ENCODE measurements at places on chromosomes 7 and 10. TPM values are rescaled to one million over a fixed set of nuclear protein-coding genes. Genes with fewer than 3 reads are reported as not detected.

DNA sequence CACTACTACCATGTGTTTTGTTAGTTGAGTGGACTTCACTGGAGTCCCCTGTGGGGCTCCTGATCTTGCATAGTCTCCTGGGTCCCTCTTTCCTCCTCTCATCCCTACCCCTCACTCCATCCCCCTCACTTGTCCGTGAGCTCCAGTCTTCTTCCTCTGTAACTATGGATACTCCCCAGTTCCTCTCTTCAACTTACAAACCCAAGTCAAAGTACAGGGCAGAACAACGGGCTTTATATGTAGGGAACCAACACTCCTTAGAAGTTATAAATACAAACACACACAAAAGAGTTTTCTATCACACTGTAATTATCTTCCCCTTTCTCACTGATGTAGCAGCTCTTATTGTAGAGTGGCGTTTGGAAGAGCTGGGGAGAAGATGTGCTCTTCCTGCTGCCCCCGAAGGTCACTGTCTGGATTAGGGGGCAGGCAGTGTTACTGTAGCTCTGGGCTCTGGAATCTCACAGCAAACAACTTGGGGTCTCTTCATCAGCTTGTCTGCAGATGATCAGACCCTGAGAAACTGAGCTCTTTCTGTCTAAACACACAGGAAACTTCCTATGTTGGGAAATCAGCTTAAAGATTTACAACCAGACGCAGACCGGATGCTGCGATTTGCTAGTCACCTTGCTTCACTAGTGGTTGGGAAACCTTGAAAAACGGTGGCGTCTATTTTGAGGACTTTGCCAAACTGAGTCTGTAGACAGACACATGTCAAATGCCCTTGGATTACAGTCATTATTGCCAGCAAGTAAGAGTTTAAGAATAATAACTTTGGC lies 13.6 kb downstream of the SNX10 start:
- H3K4me3 ChIP-seq = no peak overlapping the region
- no peaks in the 10 kb centered on the region for H3K27me3 ChIP-seq
- no peak for DNase-seq
- peaks cover 14% of the 10 kb centered on the region for H3K4me1 ChIP-seq

The ZNF503 gene
- total RNA-seq = 0.23 TPM

The ELFN1 gene
- total RNA-seq = not detected

DNA sequence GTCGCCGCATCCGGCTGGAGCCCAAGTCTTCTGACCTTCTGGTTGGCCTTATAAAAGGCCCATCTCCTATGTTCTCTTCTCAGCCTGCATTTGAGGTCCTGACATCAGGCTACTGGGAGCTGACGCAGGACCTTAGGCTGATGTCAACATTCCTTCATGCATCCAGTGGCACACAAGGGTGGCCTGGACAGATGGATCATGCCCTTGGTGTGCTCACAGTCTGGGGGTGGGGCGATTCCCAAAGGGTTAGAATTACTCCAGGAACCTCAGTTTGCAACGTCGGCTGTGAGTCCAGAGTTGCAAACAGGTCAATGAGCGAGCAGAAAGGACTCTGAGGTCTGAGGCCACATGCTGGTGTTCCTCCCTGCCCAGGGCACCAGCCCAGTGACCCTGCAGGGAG lies 8.2 kb upstream of the CLIP2 start:
- H3K4me1 ChIP-seq = peaks cover 4% of the 10 kb centered on the region
- H3K27ac ChIP-seq = no peak overlapping the region
- H3K36me3 ChIP-seq = no peaks in the 10 kb centered on the region
- H3K4me3 ChIP-seq = no peak overlapping the region
- DNase-seq = no peak

DNA sequence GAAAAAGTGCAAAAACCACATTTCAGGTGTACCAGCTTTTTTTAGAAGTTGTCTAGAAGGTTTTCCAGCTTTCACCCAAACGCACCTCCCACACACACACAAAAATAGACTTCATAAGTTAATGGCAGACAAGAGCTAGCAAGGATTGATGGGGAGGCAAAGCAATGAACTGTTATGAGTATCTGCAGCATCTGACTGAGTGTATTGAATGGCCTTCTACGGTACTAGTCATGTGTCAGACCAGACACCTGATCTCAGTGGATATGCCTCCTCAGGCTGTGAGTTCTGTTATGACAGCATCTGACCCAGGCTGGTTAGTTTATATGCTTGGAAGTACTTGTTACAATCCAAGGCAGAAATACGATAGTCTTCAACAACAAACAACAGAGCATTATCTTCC lies 406.1 kb upstream of the AUTS2 start:
- H3K4me3 ChIP-seq = no peak overlapping the region
- H3K27ac ChIP-seq = no peak overlapping the region
- no peaks in the 10 kb centered on the region for H3K27me3 ChIP-seq
- no peak for DNase-seq
- H3K36me3 ChIP-seq = no peaks in the 10 kb centered on the region
- no peaks in the 10 kb centered on the region for H3K4me1 ChIP-seq

GRCh38 chr7:65923316-65923715 lies 50.4 kb downstream of the VKORC1L1 start:
- H3K4me1 ChIP-seq = no peaks in the 10 kb centered on the region
- no peak overlapping the region for H3K27ac ChIP-seq
- H3K36me3 ChIP-seq = peaks cover 12% of the 10 kb centered on the region
- no peak overlapping the region for H3K4me3 ChIP-seq
- H3K27me3 ChIP-seq = no peaks in the 10 kb centered on the region

- H3K4me3 ChIP-seq = no peak overlapping the region
- H3K27me3 ChIP-seq = no peaks in the 10 kb centered on the region
These were observed 99.1 kb downstream of the UNCX start for GRCh38 chr7:1331561-1332467.

- H3K27ac ChIP-seq = no peak overlapping the region
- H3K27me3 ChIP-seq = peaks cover 67% of the 10 kb centered on the region
- peaks cover 4% of the 10 kb centered on the region for H3K4me1 ChIP-seq
These were observed 177.8 kb downstream of the TCF7L2 start for GRCh38 chr10:113127901-113128283.

DNA sequence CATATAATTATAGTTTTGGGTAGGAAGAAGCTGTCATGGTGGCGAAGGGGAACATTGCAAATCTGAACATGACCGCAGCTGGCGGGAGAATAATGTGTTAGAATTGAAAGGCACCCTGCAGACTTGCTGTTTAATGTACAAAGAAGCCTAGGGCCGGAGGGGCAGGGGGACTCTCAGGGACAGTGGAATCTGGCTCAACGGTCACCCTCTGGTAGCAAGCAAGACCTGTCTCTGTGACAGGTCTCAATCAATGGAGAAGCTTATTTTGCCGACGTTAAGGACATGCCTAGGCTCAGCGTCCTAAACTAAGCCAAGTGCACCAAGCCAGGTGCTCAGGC lies 177.3 kb downstream of the NSUN6 start:
- H3K4me3 ChIP-seq = no peak overlapping the region
- H3K4me1 ChIP-seq = peaks cover 10% of the 10 kb centered on the region
- H3K27me3 ChIP-seq = no peaks in the 10 kb centered on the region
- H3K36me3 ChIP-seq = no peaks in the 10 kb centered on the region

DNA sequence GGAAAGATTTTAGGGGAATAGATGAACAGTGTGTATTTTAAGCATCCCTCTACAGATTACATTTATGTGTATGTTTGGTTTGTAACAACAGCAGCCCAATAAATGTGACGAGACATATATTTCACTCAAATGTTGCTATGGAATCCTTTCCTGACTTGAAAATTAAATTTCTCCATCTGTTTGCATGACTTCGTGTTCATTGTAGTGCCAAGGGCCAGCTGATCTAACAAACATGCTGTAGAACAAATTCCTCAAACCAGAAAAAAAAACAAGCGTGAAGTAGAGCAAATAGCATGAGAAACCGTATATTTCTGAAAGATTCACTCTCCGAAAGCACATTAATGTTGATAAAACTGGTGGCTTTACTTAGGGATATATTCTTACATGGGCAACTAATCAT lies 87.8 kb downstream of the NRCAM start:
- no peak overlapping the region for H3K4me3 ChIP-seq
- H3K27ac ChIP-seq = no peak overlapping the region
- no peak for DNase-seq

The CLEC5A gene
- total RNA-seq = not detected

The LIPF gene
- total RNA-seq = not detected

The MLXIPL gene
- not detected for total RNA-seq

- no peak for DNase-seq
- H3K36me3 ChIP-seq = peaks cover 11% of the 10 kb centered on the region
- peaks cover 26% of the 10 kb centered on the region for H3K4me1 ChIP-seq
- H3K27ac ChIP-seq = no peak overlapping the region
- peak overlapping the region; percentile 32 for H3K4me3 ChIP-seq
These were observed 167.5 kb downstream of the NRF1 start for GRCh38 chr7:129778770-129779601.

GRCh38 chr10:60208676-60209269 lies 180.9 kb downstream of the ANK3 start:
- peaks cover 16% of the 10 kb centered on the region for H3K36me3 ChIP-seq
- no peak for DNase-seq
- no peaks in the 10 kb centered on the region for H3K27me3 ChIP-seq
- H3K4me1 ChIP-seq = peaks cover 28% of the 10 kb centered on the region
- H3K27ac ChIP-seq = no peak overlapping the region

DNA sequence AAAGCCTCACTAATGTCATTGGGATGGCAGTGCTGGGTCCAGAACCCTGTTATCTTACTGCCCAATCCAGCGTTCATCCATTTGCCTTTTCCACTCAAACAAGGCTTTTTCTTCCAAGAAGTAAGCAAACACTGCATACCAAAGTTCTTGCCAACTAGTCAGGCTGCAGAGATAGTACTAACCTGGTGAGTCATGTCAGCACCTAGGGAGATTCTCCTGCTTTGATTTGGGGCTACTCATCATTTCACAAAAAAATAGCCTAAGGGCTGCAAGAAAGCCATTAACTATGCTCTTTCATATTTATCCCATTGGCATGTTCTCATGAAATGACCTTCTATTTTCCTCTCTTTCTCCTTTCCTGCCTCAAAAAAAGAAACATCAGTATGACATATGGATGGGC lies 142.6 kb downstream of the TWIST1 start:
- no peaks in the 10 kb centered on the region for H3K4me1 ChIP-seq
- no peaks in the 10 kb centered on the region for H3K36me3 ChIP-seq
- no peaks in the 10 kb centered on the region for H3K27me3 ChIP-seq
- no peak for DNase-seq
- no peak overlapping the region for H3K27ac ChIP-seq

DNA sequence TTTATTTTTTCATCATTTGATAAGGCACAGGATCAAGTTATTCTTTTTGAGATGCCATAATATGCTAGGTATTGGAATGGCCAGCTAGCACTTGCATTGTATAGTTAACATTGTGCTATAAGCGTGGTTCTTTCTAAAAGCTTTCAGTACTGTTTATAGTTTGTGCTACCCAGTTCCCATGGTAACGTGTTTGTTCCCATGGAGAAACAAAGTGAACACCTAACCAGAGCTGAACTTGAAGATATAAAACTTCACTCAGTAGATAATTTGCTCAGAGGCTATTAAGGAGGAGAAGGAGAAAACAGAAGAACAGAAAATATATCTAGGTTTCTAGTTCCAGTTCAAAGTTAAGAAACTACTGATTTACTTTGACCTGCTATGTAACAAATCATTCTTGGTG lies 23.6 kb upstream of the ITGB8 start:
- H3K4me3 ChIP-seq = no peak overlapping the region
- H3K4me1 ChIP-seq = no peaks in the 10 kb centered on the region
- H3K27ac ChIP-seq = no peak overlapping the region
- no peaks in the 10 kb centered on the region for H3K27me3 ChIP-seq
- H3K36me3 ChIP-seq = no peaks in the 10 kb centered on the region

The PAPOLB gene
- total RNA-seq = not detected

- no peak overlapping the region for H3K4me3 ChIP-seq
- H3K36me3 ChIP-seq = no peaks in the 10 kb centered on the region
- DNase-seq = no peak
- peaks cover 3% of the 10 kb centered on the region for H3K27me3 ChIP-seq
- H3K4me1 ChIP-seq = no peaks in the 10 kb centered on the region
These were observed 48.9 kb downstream of the CALD1 start for GRCh38 chr7:134828361-134828760.

GRCh38 chr7:1872191-1873069 lies 202.4 kb downstream of the ELFN1 start:
- no peak overlapping the region for H3K4me3 ChIP-seq
- no peak for DNase-seq
- H3K4me1 ChIP-seq = peaks cover 4% of the 10 kb centered on the region
- H3K36me3 ChIP-seq = peaks cover 20% of the 10 kb centered on the region
- no peaks in the 10 kb centered on the region for H3K27me3 ChIP-seq

- H3K4me1 ChIP-seq = peaks cover 38% of the 10 kb centered on the region
- peaks cover 25% of the 10 kb centered on the region for H3K36me3 ChIP-seq
- no peak overlapping the region for H3K27ac ChIP-seq
- no peaks in the 10 kb centered on the region for H3K27me3 ChIP-seq
- DNase-seq = no peak
- H3K4me3 ChIP-seq = no peak overlapping the region
These were observed 1.9 kb downstream of the MAD1L1 start for GRCh38 chr7:2230882-2231281.

The TSPAN33 gene
- 0.86 TPM for total RNA-seq

The PIK3AP1 gene
- 6.6 TPM for total RNA-seq

- H3K36me3 ChIP-seq = no peaks in the 10 kb centered on the region
- H3K27ac ChIP-seq = no peak overlapping the region
- no peak for DNase-seq
- no peak overlapping the region for H3K4me3 ChIP-seq
- H3K27me3 ChIP-seq = peaks cover 1% of the 10 kb centered on the region
- H3K4me1 ChIP-seq = peaks cover 4% of the 10 kb centered on the region
These were observed 71.9 kb downstream of the C10orf105 start for GRCh38 chr10:71647526-71648253.

DNA sequence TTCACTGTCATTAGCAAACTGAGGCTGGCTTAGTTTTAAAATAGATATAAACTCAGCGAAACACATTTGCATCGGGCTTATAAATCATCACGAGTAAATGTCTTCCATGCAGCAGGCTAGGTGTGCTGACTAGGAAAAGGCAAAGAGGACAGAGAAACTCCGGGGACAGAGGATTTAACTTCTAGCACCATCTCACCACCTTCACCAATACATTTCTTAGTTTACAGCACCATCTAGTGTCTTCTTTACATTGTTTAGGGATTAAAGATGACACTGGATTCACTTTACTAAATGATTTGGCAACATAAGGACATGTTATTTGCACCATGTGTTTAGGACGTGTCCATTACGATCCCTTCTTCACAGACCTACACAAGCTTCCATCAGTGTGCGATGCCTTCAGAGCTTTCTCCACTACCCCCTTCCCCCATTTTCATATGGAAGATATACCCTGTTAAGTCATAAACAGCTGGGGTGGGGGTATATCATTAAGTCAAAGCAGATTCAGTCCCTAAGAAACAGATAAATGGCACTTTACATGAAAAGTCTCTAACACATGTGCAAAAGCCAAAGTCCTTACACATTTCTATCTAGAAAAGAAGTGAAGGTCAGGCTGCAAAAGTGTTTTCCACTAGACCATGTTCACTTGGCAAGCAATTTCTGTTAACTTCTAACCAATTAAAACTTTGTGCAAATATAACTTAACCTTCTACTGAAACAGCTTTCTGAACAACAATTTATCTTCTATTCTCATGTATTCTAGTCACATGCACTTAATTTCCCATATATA lies 103.3 kb downstream of the GRB10 start:
- H3K4me3 ChIP-seq = no peak overlapping the region
- no peak for DNase-seq
- H3K4me1 ChIP-seq = peaks cover 2% of the 10 kb centered on the region
- no peaks in the 10 kb centered on the region for H3K27me3 ChIP-seq
- H3K27ac ChIP-seq = no peak overlapping the region
- H3K36me3 ChIP-seq = no peaks in the 10 kb centered on the region

The HYAL4 gene
- total RNA-seq = not detected

All from activated CD4-positive, alpha-beta memory T cell treated with anti-CD3 and anti-CD28 coated beads, Interleukin-2, amount 10 ng/mL, durations not matched to agents 7 days and 5 days (primary cell).